ENCODE measurements at places on chromosomes 2 and 18.

- DNase-seq: no peak
Observed at GRCh38 chr18:2914185-2914880, 67.5 kb downstream of the EMILIN2 start.

GRCh38 chr2:6516674-6517073, 349.0 kb downstream of the CMPK2 start:
- DNase-seq: no peak

DNA sequence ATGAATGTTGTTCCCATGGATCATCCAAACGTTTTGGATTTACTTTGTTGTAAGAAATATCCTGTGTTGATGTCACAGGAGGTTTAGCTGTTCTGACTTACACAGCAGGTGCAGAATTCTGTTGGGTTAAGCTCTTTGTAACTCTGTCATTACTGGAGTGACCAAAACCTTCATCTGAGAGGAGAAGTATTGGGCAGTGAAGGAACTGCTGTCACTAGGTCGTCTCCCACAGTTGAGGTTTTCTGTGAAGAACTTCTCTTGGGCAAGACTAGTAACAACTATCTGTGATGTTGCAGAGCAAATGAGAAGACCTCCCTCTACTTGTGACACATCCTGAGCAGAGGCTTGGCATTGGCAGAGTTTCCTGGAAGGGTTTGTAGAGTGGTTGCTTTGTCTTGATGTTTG, 2.9 kb downstream of the SPTBN1 start:
- no peak for DNase-seq

GRCh38 chr2:172296267-172297046, 130.9 kb upstream of the ITGA6 start:
- no peak for DNase-seq

DNA sequence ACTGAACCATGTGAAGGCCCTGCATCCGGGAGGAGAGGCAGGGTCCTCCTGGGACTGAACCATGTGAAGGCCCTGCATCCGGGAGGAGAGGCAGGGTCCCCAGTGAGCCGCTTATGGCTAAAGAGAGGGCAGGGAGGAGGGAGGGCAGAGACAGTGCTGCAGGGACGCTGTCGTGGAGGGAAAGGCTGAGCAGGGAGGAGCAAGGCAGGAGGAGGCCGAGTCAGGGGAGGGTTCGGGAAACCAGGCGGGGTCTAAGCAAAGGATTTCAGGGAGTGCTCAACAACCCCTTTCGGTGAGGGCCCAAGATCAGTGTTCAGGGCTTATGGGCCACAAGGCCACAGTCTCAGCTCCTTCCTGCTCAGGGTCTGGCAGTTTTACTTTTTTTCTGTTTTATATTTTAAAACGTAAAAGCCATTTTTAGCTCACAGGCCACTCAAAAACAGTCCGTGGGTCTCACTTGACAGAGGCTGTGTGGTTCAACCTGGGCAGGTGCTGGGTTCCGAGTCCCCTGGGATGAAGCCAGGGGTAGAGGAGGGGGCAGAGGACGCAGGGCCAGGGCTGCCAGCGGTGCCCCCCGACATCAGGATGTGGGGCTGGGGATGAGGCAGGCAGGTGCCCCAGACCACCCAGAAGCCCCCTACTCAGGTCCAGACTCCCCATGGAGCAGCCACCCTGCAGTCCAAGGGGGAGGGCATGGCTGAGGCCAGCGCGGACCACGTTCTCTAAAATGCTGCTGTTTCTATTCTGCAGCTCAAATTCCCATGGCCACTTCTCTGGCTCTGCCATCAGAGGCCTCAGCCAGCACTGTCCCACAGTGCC, 5.2 kb downstream of the TMEM18 start:
- no peak for DNase-seq

DNA sequence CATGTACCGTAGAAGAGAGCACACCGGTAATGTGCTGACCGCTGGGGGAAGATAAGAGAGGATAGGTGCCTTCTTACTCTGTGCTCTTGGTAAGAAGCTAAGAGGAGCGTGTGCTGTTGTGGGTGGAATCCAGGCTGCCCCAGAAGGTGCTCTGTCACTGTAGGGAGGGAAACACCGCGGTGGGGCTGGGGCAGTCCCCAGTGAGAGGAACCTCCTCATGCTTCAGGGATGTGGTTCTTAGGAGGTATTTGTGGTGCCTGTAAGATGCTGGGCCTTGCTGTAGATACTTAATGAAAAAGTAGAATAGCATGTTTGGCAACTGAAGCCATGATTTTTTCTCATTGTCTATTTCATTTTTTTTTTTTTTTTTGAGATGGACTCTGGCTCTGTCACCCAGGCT, 1.1 kb downstream of the COLEC11 start:
- no peak for DNase-seq

DNA sequence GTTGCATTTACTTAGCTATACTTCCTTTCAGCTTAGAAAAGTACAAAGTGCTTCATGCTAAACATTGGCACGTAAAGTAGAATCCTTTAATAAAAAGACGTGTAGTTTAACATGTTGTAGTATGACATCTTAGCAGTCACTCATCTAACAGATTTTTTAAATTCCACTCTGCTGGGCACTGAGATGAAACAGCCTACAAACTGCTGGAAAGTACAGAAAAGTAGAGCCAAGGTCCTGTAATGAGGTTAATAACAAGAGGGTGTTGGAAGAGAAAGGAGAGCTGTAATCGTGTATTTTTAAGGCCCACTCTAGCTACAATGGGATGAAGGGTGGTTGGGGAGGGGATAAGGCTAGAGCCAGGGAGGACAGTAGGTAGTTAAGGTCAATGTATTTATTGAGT, 10.7 kb downstream of the CD8A start:
- DNase-seq: no peak

DNA sequence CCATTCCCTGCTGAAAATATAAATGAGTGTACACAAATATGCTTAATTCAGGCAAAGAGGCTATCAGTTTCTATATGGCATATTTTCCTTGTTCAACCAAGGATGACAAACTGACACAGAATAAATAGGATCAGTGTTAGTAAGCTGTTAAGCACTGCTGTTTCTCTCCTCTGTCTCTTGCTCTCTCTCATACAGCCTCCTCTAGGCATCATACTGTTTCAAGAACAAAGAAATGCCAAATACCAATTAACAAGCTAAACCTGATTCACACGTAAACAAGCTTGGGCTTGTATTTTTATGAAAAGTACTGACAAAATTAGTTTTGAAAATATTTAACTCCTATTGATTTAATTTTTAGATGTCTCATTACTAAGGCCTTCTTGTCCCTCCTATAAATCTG, 1027.2 kb upstream of the ACVR2A start:
- no peak for DNase-seq

DNA sequence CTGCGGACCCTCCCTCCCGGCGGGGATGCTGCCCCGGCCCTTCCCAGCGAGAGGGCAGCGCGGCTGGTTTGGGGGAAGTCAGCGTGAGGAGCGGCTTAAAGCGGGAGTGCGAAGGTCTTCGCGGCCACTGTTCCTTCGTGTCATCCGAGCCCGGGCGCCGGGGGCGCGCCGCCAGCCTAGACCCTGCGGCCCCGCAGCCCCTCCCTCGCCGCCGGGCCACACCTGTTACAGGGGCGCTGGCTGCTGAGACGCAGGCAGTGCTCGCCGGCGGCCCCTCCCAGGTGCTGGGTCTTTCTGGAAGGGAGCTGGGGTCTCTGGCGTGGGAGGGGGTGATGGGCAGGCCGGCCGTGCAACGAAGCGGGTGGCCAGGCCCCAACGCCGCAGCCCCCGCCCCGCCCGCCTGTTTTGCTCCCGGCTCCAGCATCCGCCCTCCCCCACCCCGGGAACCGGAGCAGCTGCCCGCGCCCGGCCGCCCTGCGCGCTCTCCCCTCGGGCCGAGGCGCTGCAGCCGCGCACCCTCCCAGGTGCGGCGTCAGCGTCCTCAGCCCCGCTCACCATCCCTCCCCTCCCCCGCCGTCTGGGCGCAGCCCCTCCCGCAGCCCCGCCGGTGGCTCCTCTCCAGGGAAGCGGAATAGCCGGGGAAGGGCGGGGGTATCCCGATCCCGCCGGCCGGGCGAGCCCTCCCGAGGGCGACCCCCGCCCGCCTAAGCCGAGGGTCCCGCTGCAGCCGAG, 727 bp downstream of the KIF1A start:
- no peak for DNase-seq

GRCh38 chr18:74760026-74760425, 162.4 kb downstream of the ZNF407 start:
- no peak for DNase-seq

DNA sequence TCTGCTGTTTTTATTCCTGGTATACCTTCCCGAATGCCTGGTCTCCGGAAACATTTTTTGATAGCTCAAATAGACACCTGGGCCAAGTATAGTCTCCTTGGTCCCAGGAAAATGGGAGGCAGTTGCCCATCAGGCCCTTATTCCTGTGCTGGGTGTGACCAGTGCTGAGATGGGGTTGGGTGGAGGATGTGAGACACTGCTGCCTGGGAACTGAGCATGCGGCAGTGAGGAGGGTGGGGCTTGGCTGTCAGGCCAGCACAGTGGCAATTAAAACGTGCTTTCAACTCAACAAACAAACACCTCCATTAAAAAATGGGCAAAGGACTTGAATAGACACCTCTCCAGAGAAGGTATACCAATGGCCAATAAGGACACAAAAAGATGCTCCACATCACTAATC, 12.5 kb downstream of the KLHL29 start:
- DNase-seq: no peak

DNA sequence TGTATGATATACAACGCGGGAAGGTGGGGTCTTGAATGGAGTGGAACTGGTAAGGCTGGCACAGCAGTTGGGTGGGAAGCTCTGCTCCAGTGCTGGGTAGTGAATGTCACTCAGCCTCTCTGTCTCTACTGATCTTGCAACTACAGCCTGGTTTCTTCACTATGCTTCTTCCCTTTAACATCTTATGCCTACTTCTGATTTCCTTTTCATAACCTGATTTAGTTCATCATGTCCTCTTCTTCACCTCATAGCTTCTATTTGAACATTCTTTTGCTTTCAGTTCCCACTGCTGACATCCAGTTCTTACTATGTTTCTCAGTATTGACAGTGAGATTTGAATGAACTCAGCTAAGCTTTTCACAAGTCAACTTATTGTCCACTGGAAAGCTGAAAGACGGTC, 286.2 kb downstream of the ARL6IP6 start:
- DNase-seq: no peak

GRCh38 chr2:130796290-130796689, 40.4 kb upstream of the ARHGEF4 start:
- DNase-seq: no peak

DNA sequence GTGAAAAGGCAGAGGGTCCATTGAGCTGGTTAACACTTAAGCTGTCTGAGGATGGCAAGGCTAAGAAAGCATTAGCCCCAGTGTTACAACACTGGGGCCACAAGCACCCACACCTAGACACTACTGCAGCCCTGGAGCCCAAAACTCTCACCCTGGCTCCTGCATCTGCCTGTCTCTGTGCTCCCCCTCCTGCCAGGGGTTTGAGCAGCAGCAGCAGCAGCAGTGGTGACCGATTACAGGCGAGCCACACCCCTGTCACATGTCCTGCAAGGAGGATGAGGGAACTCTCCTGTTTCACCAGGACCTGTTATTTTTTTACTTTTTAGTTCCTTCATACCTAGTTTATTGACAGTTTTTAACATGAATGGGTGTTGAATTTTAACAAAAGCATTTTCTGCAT, 326.7 kb upstream of the MAP2 start:
- no peak for DNase-seq

DNA sequence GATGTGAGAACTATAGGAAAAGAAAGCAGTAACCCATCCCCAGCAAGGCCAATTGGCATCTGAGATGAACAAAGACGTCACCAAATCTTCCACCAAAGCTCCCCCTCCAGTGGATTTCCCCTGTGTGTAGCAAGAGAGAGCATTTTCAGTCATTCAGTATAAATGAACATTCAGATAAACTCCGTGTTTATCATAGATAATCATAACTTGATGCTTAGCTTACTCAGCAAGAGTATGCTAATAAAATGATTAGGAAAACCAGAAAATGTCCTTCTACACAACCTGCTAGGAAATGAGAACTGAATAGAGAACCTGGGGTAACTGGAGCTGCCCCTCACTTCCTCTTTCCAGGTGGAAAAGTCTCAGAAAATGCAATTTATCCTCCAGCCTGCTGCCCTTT, 198.0 kb upstream of the CCDC150 start:
- DNase-seq: no peak

- no peak for DNase-seq
Observed at GRCh38 chr2:196468394-196468793, 171.1 kb upstream of the CCDC150 start.

DNA sequence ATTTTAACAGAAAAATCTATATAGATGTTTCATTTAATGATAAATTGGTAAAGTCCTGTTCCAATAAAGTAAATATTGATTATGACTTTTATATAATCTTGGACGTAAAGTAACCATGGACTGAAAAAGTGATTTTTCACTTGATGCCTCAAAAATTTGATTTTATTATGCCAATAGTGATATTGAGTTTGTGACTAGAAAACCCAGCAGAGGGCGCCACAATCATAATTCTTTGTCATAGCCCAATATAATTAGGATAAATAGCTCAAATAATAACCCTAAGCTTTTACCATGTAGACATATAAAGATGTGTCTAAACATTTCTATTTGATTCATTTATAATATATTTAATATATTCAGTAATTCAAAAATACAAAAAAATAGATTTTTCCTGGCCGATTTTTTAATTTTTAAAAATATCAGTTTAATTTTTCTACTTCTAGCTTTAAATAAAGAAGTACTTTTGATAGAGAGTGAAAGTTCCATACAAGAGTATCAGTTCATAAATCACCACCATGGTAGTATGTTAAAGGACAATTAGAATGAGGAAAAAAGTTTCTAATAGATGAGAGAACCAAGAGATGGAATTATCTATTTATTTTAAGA, 30.7 kb downstream of the CAMKMT start:
- no peak for DNase-seq

DNA sequence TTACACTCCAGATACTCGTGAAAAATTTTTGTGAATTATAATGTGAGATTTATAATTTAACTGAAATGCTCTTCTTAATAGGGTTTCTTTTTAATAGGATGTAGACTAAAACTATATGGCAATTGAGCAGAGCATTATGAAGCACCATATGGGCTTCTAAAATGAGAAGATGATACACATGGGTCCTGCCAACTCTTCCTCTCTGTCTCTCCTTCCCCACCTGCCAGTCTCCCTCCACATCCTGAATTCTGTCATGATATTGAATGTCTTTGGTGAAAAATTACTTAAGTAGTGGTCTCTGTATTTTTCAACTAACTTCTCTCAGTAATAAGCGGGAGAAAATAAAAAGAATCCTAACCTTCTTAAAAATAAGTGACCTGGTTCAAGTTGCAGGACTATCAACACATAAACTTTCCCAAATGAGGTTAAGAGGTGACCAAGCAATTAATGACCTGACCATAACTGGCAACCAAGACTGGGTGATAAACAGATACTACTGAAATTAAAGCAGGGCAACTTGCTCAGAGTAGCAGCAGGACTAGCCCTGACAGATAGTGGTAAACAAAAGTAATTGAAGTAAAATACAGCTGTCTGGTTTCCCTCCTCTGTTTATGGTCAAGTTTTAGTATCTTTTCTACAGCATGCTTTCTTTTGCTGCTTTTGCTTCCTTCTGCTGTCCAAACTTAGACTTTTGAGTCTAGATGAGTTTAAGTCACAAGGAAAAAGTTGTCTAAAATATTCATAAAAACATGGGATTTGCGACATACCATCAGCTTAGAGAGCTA, 117.1 kb upstream of the PDE1A start:
- DNase-seq: no peak

- DNase-seq: no peak
Observed at GRCh38 chr2:54579061-54579681, 123.0 kb downstream of the SPTBN1 start.

GRCh38 chr2:196291426-196291825, 120.0 kb upstream of the STK17B start:
- DNase-seq: no peak
